GM04503 (cell line): ENCODE measurements at places on chromosomes 5 and 9.

- no peak for DNase-seq
Measured at GRCh38 chr5:76701298-76701697, 14.6 kb upstream of the F2R start.

DNA sequence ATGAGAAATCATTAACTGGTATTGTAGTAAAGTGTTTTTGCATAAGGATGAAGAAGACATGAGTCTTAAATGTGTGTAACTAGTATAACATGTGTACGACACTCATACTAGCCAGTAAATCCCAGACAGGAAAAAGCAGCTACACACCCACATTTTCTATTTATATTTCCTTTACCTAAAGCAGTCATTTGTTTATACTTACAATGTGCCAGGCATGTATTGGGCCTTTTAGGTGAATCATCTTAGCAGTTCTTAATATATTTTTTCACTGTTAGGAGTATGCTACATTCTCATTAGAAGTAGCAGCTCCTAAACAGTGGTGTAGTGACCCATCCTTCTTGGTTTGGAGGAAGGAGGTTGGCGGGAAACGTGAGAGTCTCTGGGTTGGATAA lies 55.8 kb upstream of the TMC1 start:
- no peak for DNase-seq

DNA sequence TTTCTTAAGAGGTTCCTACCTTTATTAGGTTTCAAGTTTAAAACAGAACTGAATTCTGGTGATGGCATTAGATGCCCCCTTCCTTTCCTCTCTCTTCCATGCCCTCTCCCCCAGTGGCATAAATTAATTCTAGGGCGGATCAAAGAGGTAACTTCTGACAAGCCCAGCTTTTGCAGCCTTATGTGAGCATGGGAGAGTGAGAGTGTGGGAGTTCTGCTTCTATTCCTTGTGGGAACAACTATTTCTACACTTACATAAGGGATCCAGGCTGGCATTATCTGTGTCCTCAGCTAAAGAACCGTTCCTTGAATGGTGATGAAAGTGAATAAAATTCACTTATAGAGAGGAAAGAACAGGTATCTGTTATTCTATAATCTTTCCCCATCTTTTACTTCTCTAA lies 437.6 kb downstream of the KIF4B start:
- no peak for DNase-seq

DNA sequence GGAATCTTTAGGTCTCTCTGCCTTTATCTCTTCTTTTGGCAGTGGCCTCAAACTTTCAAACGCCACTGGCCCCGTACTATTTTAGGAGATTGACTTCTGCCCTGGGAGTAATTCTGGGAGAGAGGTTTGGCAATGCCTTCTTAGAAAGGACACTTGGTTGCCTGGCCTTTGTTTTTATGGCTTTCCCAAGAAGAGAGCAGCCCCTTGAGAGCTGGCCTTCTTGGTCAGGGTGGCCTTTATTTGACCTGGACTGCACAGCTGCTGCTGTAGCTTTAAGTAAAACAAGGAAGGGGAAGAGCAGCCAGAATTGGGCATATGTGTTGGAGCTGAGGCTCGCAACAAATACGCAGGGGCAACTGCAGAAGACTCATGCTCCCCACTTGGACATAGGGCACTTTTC lies 60.8 kb downstream of the PTPN3 start:
- DNase-seq = no peak

GRCh38 chr5:53035868-53036381 lies 46.8 kb downstream of the ITGA2 start:
- DNase-seq = no peak

- no peak for DNase-seq
Measured at GRCh38 chr9:137708590-137709284, 89.9 kb downstream of the EHMT1 start.

DNA sequence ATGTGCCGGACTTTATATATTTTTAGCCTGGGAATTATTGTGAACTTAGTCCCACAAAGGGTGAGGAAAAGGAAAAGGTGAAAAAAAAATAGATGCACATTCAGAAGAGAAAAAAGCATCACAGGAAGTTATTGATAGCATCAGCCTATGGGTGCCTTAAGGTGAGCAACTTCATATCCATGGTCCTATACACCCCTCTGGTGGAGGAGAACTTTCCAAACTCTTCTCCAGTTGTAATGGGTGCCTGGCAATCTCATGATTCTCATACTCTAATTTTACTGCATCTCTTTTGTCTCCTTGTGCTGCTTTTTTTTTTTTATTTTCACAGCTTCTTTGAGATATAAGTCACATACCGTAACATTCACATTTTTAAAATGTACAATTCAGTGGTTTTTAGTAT lies 107.4 kb downstream of the JAKMIP2 start:
- DNase-seq = no peak
